ENCODE measurements at places on chromosomes 7 and 10.

DNA sequence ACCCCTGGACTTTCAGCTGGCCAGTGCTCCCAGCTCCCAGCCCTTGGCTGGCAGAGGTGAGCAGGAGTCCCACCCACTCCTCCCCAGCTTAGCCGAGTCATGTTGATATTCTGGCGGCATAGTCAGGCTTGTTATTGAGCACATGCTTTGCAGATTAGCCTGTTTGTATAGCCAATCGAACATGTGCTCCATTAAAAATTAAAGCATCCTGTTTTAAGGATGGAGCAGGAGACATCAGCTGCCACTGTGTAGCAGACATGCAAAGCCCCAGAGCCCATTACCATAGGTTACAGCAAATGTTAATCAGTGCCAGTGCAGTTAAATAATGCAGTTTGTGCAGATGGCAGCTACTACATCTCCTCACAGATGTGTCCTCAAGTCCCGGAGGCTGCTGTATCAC is 574.6 kb upstream of the GALNT17 start:
- DNase-seq: no peak
- no peaks in the 10 kb centered on the region for H3K4me1 ChIP-seq

DNA sequence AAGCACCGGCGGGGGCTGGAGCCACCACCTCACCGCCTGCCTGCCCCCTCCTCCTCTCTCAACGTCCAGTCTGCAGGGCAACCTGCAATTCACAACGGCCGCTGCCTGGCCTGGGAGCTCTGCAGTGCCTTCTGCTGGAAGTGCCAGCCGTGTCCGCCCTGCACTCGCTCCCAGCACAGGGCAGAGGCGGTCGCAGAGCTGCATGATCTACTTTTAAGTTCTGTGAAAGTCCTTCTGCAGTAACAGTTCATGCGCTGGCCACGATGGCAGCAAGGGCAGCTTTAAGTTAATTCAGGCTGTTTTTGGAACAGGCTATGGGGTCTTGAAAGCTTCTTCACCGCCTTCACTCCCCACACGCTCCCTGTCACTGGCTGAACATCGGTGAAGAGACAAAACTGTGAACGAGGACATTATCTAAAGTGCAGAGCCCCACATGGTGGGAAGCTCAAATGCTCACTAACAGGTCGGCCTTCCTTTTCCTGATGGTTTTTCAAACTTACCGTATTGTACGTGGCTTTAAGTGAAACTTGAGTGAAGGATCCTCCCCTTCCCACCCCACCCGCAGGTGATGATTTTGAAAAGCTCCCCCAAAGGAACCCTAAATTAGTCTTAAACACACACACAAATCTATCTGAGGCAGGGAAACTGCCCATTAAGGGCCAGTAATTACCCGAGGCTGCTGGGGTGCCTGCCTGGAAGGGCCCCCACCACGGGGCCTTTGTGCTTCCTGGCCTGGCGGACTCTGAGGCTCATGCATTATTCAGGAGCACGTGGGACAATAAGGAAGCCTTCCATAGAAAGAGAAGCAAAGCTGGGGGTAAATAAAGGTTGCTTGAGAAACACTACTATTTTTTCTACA is 504.3 kb downstream of the DNAJB6 start:
- no peaks in the 10 kb centered on the region for H3K27me3 ChIP-seq
- H3K36me3 ChIP-seq: no peaks in the 10 kb centered on the region
- no peaks in the 10 kb centered on the region for H3K4me1 ChIP-seq

DNA sequence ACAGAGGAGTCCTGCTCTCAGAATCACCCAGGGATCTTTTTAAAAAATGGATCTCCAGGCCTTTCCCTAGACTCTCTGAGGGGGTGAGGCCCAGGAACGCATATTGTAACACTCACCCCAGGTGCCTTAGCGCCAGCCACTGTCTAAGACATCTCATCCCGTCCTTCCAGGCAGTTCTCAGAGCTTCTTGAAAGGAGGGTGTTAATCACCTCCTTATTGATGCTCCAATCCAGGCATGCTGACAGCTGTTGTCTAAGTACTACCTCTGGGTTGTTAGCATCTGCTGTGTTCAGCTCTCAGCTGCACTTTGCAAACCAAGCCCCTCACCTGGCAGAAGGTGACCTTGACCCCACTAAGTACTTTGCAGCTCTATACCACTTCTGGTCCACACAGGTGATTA is 36.0 kb downstream of the KIAA1549 start:
- H3K36me3 ChIP-seq: peaks cover 2% of the 10 kb centered on the region
- peaks cover 6% of the 10 kb centered on the region for H3K4me1 ChIP-seq
- no peaks in the 10 kb centered on the region for H3K27me3 ChIP-seq
- H3K4me3 ChIP-seq: no peak overlapping the region
- no peak overlapping the region for H3K27ac ChIP-seq

- H3K4me3 ChIP-seq: no peak overlapping the region
- H3K4me1 ChIP-seq: no peaks in the 10 kb centered on the region
- no peak overlapping the region for H3K27ac ChIP-seq
These were observed 333.5 kb upstream of the NRG3 start for GRCh38 chr10:81541517-81541916.

- H3K4me1 ChIP-seq: no peaks in the 10 kb centered on the region
- H3K36me3 ChIP-seq: no peaks in the 10 kb centered on the region
- H3K27me3 ChIP-seq: no peaks in the 10 kb centered on the region
These were observed 112.1 kb downstream of the PRKG1 start for GRCh38 chr10:51186361-51186760.

GRCh38 chr10:111246136-111246535 is 169.3 kb downstream of the ADRA2A start:
- no peak overlapping the region for H3K4me3 ChIP-seq
- H3K27me3 ChIP-seq: no peaks in the 10 kb centered on the region
- peaks cover 9% of the 10 kb centered on the region for H3K4me1 ChIP-seq
- H3K27ac ChIP-seq: no peak overlapping the region
- DNase-seq: peak; percentile 12

- H3K27ac ChIP-seq: no peak overlapping the region
- no peak overlapping the region for H3K4me3 ChIP-seq
These were observed 28.2 kb upstream of the SEPHS1 start for GRCh38 chr10:13376297-13376696.

DNA sequence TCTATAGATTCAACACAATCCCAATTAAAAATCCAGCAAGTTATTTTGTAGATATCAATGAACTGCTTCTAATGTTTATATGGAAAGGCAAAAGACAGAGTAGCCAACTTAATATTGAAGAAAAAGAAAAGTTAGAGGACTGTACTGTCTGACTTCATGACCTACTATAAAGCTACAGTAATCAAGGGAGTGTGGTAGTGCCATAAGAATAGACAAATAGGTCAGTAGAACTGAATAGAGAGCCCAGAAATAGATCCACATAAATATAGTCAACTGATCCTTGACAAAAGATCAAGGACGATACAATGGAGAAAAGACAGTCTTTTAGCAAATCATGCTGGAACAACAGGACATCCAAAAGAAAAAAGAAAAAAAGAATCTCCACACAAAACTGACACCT is 7.4 kb upstream of the EEPD1 start:
- H3K27me3 ChIP-seq: no peaks in the 10 kb centered on the region
- no peak overlapping the region for H3K4me3 ChIP-seq
- DNase-seq: no peak
- H3K27ac ChIP-seq: no peak overlapping the region
- H3K36me3 ChIP-seq: no peaks in the 10 kb centered on the region
- no peaks in the 10 kb centered on the region for H3K4me1 ChIP-seq

DNA sequence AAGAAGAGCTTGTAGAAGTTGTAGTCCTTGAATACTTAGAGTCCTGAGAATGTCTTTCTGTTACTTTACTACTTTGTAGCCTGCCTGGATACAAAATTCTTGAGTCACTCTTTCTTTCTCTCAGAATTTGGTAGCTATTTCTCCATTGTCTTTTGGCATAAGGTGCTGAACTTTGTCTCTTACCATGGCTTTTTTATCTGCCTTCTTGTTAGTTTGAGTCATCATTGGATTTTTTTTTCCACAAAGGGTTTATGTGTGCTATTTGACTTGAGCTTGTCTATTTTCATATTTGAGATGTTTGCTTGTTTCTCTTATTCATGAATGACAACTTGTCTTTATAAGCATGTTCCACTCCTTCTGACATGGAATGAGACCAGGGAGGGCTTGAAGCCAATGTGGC is 74.5 kb upstream of the EXOC6 start:
- H3K27ac ChIP-seq: no peak overlapping the region
- DNase-seq: no peak
- no peaks in the 10 kb centered on the region for H3K4me1 ChIP-seq
- no peaks in the 10 kb centered on the region for H3K27me3 ChIP-seq

DNA sequence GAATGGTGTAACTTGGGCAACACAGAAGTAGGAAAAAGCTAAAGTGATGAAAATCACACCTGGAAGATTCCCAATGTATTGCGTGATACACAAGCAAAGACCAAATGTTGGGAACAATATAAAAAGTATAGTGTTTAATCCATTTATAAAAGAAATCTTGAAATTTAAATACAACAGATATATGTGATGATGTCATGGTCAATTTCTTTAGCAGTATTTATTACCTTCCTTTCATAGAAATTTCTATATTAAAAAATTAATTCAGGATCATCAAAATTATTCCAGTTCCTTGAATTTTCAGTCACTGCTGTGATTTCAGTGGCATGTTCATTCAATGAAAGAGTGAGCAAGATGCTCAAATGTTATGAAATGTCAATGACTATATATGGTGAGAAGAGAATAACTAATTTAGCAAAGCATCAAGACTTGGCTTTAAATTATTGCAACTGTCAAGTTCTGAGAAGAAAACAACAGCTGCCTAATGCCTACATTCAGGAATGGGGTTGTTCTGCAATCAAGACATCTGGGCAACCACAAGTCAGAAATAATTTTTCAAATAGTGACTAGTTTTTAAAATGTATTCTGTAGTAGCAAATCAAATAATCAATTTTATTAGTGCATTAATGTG is 308.8 kb downstream of the SEMA3D start:
- no peak overlapping the region for H3K4me3 ChIP-seq
- H3K36me3 ChIP-seq: no peaks in the 10 kb centered on the region
- DNase-seq: no peak
- H3K27ac ChIP-seq: no peak overlapping the region

Measured in trophoblast cell (in vitro differentiated cells and primary cell).